ENCODE measurements at places on chromosomes 3 and 15.

DNA sequence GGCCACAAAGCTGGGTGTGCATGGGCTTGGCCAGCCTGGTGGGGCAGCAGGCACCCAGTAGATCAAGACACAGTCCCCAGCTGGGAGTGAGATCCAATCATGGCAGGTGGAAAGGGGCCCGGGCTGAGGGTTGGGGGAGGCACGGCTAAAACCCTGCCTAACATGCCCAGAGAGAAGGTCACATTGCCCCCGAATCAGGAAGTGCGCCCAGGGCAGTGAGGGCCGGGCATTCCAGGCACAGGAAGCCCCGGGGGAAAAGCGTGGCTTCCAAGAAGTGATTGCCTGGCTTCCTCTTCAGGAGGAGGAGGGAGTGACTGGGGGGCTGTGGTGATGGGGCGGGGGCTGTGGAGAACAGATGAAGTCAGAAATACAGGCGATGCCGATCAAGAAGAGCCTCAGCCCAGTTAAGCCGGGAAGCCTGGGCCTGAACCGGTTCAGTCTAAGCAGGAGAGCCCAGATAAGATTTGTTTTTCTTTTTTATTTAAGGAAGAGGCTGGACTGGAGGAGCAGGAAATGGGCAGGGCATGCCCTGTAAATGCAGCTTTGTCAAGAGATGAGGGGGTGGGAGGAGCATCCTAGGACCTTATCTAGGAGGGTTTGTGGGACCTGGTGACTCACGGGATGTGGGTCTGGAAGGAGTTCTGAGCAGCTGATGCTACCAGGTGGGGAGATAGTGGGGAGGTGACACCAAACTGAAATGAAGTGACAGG is 83.9 kb downstream of the CHSY1 start:
- DNase-seq, result peak; percentile 59

DNA sequence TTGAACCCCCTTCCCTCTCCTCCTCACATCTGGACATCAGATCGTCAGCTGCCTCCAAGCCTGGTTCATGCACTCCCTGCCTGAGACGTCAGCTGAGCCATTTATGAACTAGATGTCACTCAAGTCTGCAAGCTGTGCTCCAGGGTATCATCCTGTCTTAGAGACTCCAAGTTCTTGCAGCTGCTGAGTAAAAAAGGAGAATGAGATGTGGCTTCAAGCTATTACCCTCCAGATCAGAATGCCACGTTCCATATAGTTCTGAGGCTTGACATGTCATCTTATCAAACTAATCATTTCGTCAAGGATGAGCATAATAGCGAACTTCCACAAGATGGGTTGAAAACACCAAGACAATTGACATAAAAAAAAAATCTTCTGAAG is 766.3 kb downstream of the TBL1XR1 start:
- no peak for DNase-seq

DNA sequence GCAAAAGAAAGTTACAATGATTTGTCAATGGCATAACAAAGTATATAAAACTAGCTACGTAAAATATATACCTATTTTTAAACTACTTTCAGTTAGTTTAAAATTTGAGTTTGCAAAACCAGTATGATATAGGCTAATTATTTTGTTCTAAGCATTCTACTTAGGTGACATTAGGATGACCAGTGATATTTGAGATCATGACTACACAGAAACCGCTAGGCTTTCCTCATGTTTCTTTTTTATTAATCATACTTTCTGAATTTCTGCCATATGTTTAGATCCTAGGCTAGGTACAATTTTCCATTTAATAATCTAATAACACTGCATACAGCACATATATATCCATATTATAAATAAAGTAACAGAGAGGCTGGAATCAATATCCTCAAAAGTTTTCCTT is 52.4 kb upstream of the XRN1 start:
- no peak for DNase-seq

GRCh38 chr15:71945012-71945411 is 134.7 kb downstream of the NR2E3 start:
- no peak for DNase-seq

GRCh38 chr3:29906906-29907305 is 626.0 kb downstream of the RBMS3 start:
- DNase-seq, result no peak

DNA sequence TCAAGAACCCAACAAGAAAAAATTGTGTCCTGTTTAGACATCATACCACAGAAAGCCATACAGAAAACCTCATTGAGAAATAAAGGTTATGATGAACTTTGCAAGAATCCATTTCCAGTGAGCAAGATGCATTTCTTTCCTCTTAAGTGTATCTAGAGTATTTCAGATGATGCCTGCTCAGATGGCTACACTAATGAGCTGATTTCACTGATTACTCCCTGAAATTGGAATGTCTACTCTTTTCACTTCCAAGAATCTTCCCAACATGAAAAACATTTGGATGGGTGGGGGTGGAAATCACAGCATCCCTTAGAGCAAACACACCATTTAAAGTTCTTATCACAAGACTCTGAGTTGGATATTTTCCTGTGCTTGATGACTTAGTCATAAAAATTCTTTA is 41.4 kb upstream of the IL12A start:
- no peak for DNase-seq

- no peak for DNase-seq
Measured at GRCh38 chr15:76198456-76199105, 112.7 kb downstream of the ETFA start.

GRCh38 chr15:91965501-91966193 is 112.1 kb downstream of the SLCO3A1 start:
- no peak for DNase-seq

- no peak for DNase-seq
Measured at GRCh38 chr3:36600404-36600803, 163.9 kb downstream of the DCLK3 start.

- DNase-seq, result no peak
Measured at GRCh38 chr3:49617390-49618013, 56.6 kb upstream of the APEH start.

- no peak for DNase-seq
Measured at GRCh38 chr3:195133013-195133412, 137.9 kb downstream of the XXYLT1 start.

- DNase-seq, result no peak
Measured at GRCh38 chr3:38349684-38350359, 3.2 kb downstream of the XYLB start.

DNA sequence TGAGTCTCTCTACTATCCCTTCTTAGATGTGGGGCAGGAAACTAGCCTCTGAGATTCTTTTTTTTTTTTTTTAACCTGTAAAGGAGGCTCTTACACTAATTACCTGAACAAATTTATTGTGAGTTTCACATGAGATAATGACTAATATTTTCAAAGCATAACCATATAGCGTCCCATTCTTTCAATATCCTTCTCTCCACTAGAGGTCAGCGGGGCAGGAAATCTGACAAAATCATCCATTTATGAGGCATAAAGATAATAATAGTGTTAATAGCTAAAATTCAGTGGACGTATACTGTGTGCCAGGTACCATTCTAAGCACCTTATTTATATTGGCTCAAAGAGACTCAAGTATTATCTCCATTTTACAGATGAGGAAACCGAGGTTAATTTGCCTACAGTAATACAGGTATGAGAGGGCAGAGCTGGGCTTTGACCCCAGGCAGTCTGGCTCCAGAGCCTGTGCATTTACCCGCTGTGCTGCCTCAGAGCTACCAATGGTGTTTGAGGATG is 16.3 kb upstream of the SMAD6 start:
- DNase-seq, result no peak

DNA sequence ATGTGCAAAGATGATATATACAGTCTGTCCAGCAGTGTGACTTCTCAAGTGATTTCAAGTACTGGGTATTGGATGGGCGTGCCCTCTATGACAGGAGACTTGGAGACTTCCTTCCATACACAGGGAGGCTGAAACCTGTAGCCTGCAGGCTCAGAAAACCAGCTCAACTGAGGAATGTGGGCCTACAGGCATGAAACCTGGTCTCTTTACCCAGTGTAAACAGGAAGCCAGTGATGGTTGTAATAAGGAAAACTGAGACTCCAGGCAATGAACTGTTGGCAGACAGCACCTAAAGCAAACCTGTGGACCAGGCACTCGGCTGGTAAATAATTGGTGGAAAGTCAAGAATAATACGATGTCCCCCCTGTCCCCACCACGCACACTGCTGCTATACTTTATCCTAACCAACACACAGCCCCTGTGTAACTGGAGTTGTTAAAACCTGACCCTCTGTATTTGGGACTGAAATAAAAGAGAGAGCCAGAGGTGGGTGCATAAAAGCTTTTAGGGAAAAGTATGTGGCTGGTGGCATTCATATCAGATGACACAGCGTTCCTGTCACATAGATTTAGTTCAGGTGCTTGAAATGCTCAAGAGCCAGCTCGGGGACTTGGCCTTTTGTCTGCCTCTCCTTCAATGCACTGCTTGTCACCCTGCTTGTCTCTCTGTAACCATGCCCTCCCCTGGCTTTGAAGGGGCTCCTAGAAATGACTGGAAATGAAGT is 144.7 kb downstream of the TPRG1 start:
- DNase-seq, result no peak

GRCh38 chr15:80773122-80773551 is 6.0 kb upstream of the CEMIP start:
- no peak for DNase-seq

- no peak for DNase-seq
Measured at GRCh38 chr15:68614286-68615035, 35.7 kb downstream of the CORO2B start.

GRCh38 chr15:37111427-37111717 is 11.0 kb upstream of the MEIS2 start:
- no peak for DNase-seq

- no peak for DNase-seq
Measured at GRCh38 chr3:11622586-11623550, 20.8 kb downstream of the VGLL4 start.

GRCh38 chr3:195258449-195259153 is 12.4 kb downstream of the XXYLT1 start:
- DNase-seq, result no peak

DNA sequence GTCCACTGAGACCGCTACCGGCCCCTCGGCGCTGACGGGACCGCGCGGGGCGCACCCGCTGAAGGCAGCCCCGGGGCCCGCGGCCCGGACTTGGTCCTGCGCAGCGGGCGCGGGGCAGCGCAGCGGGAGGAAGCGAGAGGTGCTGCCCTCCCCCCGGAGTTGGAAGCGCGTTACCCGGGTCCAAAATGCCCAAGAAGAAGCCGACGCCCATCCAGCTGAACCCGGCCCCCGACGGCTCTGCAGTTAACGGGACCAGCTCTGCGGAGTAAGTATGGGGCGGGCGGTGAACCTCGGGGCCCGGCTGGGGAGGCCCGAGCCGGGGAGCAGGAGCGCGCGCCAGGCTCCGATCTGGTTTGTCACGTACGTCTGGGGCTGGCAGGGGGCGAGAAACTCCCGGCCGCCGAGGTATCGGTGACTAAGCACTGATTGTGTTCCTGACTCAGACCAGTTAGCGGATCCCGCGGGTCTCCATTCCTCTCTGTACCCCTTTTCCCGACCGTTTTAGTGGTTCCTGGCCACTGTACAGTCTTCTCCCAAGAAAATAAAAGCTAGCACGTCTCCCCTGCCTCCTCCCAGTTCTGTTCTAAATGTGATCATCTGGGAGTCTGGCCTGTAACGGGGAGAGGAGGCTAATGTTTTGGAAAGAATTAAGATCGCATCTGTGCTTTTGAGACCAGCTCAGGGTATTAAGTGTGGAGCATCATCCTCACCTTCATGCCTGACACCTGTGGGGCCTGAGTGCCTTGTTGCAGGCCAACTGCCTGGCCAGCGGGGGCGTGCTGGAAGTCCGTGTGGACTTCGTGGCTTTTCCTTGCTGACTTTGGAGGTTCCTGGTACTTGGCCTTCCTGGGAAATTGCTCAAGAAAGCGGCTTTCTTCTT is 691 bp downstream of the MAP2K1 start:
- DNase-seq, result peak; percentile 55

- no peak for DNase-seq
Measured at GRCh38 chr3:118196183-118196582, 838.5 kb downstream of the IGSF11 start.

- DNase-seq, result no peak
Measured at GRCh38 chr3:126300001-126300760, 57.0 kb downstream of the KLF15 start.

DNA sequence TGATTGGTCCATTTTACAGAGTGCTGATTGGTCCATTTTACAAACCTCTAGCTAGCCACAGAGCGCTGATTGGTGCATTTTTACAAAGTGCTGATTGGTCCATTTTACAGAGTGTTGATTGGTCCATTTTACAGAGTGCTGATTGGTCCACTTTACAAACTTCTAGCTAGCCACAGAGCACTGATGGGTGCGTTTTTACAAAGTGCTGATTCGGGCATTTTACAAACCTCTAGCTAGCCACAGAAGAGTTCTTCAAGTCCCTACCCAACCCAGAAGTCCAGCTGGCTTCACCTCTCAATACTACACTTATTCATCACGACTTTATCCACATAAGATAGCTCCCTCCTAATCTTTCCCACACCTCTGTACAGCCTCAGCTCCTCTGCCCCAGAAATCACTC is 899.8 kb downstream of the TUSC7 start:
- DNase-seq, result no peak

DNA sequence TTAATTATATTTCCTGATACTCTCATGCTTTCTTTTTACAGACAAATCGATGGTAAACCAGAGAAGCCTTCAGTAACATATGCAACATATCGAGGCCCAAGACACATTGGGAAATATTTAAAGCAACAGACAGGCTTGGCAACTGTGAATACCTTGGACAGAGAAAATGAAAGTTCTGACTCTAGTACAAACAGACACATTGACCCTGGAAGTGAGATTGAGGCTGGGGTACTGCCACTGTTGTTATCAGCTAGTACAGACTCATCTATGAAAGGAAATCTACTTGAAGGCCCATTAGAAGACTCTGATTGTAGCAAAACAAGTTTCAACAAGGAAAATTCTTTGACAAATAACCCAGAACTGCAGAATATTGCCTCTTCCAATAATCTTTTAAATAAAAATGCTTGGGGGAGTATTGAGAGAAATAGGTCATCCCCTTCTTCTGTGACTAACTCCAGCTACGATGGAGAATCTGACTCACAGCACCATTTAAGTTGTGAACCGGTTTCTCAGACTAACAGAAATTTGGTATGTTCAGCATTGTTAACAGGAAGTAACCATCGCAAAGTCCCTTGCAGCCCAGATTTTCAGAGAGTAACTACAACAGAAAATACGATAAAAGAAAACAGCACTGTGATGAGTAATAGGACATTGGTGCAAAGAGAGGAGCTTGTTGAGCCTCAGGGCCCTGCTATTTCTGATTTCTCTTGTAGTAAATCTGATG is 50.2 kb downstream of the CRYBG3 start:
- no peak for DNase-seq

GRCh38 chr15:89125088-89125826 is 37.0 kb downstream of the ABHD2 start:
- DNase-seq, result no peak

- no peak for DNase-seq
Measured at GRCh38 chr15:45921376-45921775, 286.5 kb downstream of the SQOR start.

- no peak for DNase-seq
Measured at GRCh38 chr3:46527239-46527638, 29.5 kb downstream of the RTP3 start.

DNA sequence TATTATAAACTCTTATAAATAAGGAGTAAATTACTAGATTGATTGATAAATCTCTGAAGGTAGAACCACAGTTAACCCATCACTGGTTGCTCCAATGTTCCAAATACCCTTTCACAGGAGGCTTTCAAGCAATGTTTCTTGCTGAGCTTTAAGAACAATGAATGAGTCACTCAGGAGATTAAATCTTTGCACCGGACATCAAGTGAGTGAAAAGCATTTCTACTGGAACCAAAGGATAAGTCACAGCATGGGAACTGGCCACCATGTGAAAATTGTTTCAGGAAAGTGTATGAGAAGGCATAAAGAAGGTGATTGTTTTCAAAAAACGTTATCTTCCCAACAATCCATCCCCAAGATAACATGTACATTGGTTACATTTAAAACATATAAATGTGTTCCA is 90.6 kb downstream of the CNTN3 start:
- DNase-seq, result no peak
